PC-3 (cell line): ENCODE measurements at places on chromosomes 16 and 17. TPM values are rescaled to one million over a fixed set of nuclear protein-coding genes. Genes with fewer than 3 reads are reported as not detected.

TMEM170A gene
- total RNA-seq, result 10.1 and 18.6 TPM in 2 replicates

ASB16 gene
- total RNA-seq, result 0.35 and 0.51 TPM in 2 replicates

EFCAB13 gene
- 1.2 and 2.7 TPM in 2 replicates for total RNA-seq

TCAP gene
- 0.12 and 0.51 TPM in 2 replicates for total RNA-seq

KSR1 gene
- 1.0 and 5.8 TPM in 2 replicates for total RNA-seq

TRPV3 gene
- total RNA-seq, result 3.6 and 4.8 TPM in 2 replicates

EFCAB5 gene
- total RNA-seq, result 0.07 TPM in 1 of 2 replicates, not detected in the other

TNP2 gene
- not detected in 2 replicates for total RNA-seq

ACSM2A gene
- not detected in 2 replicates for total RNA-seq

KRTAP1-1 gene
- not detected in 2 replicates for total RNA-seq

FADS6 gene
- total RNA-seq, result not detected in 2 replicates

HSD17B1 gene
- 0.86 and 1.5 TPM in 2 replicates for total RNA-seq

SLC16A6 gene
- 1.2 and 1.4 TPM in 2 replicates for total RNA-seq

SCGB1C2 gene
- total RNA-seq, result not detected in 2 replicates

LPO gene
- not detected in 2 replicates for total RNA-seq

CLEC19A gene
- not detected in 2 replicates for total RNA-seq

CASKIN2 gene
- total RNA-seq, result 22.0 and 28.3 TPM in 2 replicates

PRPSAP1 gene
- 43.9 and 47.8 TPM in 2 replicates for total RNA-seq

PABPN1L gene
- not detected in 2 replicates for total RNA-seq

PRSS36 gene
- total RNA-seq, result 0.51 TPM in 1 of 2 replicates, not detected in the other

SLC16A3 gene
- 286 and 447 TPM in 2 replicates for total RNA-seq

ANKS4B gene
- total RNA-seq, result not detected in 2 replicates

KRT24 gene
- total RNA-seq, result not detected in 2 replicates

SNX20 gene
- not detected in 2 replicates for total RNA-seq

ST6GALNAC2 gene
- total RNA-seq, result 1.0 and 6.4 TPM in 2 replicates

CDK5RAP3 gene
- 193 and 209 TPM in 2 replicates for total RNA-seq

LRRC75A gene
- total RNA-seq, result 15.8 and 19.4 TPM in 2 replicates

MED13 gene
- total RNA-seq, result 26.0 and 36.8 TPM in 2 replicates
